ENCODE measurements at places on chromosomes 6 and 20.
A peak's percentile ranks its signal among the peaks of the same experiment; 100 is the strongest.

- no peaks in the 10 kb centered on the region for H3K36me3 ChIP-seq
- H3K4me1 ChIP-seq, result peaks cover 6% of the 10 kb centered on the region
- no peak overlapping the region for H3K4me3 ChIP-seq
Measured at GRCh38 chr6:73180076-73180738, 45.1 kb downstream of the KHDC1L start.

DNA sequence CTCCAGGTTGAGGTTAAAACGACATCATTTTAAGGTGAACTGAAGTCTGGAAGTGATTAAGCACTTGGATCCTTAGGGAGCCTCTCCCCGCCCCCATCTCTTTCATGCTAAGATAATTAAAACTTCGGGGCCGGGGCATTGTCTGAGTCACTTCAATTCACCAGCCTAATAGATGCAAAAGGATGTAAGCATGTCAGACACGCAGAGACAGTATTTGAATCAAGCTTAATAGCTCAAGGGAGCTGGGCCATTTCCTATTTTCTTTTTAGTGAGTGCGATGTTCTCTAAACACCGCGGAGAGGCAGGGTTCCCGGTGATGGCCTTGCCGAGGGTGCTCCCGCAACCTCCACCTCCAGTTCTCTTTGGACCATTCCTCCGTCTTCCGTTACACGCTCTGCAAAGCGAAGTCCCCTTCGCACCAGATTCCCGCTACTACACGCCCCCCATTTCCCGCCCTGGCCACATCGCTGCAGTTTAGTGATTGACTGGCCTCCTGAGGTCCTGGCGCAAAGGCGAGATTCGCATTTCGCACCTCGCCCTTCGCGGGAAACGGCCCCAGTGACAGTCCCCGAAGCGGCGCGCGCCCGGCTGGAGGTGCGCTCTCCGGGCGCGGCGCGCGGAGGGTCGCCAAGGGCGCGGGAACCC is 516 bp upstream of the IRF4 start:
- H3K4me3 ChIP-seq, result peak overlapping the region; percentile 91
- no peaks in the 10 kb centered on the region for H3K27me3 ChIP-seq
- H3K27ac ChIP-seq, result peak overlapping the region; percentile 94
- no peak for DNase-seq

DNA sequence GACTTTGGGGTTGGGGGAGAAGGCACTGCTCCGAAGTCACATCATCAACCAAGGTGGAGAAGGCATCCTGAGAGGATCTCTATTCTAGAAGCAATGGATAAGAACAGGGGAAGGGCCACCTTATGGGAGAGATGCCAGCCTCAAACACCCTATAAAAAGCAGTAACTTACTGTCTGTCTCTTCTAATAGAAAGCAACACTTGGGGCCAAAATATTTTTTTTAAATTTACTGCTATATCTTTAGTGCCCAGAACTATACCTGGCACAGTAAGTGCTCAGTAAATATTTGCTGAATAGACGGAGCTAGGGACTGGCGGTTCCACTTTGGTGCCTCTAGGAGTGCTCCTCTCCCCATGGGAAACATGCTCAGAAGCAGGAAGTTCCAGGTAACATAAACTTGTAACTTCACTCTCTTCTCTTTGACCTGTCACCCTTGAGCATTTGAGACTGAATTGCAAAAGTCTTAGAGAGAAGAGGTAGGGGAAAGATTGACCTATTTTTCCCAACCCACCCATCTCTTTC is 807 bp upstream of the OTOR start:
- DNase-seq, result no peak
- no peaks in the 10 kb centered on the region for H3K27me3 ChIP-seq
- H3K27ac ChIP-seq, result no peak overlapping the region
- no peak overlapping the region for H3K4me3 ChIP-seq
- peaks cover 8% of the 10 kb centered on the region for H3K36me3 ChIP-seq

DNA sequence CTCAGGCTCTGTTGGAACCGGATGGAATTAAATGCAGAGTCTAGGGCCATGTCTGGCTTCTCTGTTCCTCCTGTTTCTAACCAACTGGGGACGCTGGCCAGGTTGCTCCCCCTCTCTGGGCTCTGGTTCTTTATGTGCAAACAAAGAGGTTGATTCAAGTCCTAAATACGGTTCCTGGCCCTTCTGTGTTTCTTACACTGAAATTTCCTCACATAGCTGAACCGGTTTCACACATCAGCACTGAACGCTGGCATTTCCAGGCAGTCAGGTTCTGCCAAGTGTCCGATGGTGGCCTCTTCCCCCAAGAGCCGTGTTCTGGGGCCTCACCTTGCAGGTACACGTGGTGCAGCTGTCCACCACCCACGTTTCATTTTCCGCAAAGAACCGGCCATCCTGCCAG is 13.5 kb downstream of the THBS2 start:
- no peaks in the 10 kb centered on the region for H3K4me1 ChIP-seq
- H3K4me3 ChIP-seq, result no peak overlapping the region
- no peaks in the 10 kb centered on the region for H3K36me3 ChIP-seq
- peaks cover 7% of the 10 kb centered on the region for H3K27me3 ChIP-seq

GRCh38 chr6:99014061-99014460 is 66.3 kb upstream of the FBXL4 start:
- H3K27me3 ChIP-seq, result peaks cover 7% of the 10 kb centered on the region
- H3K27ac ChIP-seq, result no peak overlapping the region
- DNase-seq, result no peak
- H3K4me3 ChIP-seq, result no peak overlapping the region

- H3K27me3 ChIP-seq, result no peaks in the 10 kb centered on the region
- no peak overlapping the region for H3K27ac ChIP-seq
- no peak for DNase-seq
- peaks cover 84% of the 10 kb centered on the region for H3K4me1 ChIP-seq
Measured at GRCh38 chr6:37865504-37865903, 46.0 kb downstream of the ZFAND3 start.

DNA sequence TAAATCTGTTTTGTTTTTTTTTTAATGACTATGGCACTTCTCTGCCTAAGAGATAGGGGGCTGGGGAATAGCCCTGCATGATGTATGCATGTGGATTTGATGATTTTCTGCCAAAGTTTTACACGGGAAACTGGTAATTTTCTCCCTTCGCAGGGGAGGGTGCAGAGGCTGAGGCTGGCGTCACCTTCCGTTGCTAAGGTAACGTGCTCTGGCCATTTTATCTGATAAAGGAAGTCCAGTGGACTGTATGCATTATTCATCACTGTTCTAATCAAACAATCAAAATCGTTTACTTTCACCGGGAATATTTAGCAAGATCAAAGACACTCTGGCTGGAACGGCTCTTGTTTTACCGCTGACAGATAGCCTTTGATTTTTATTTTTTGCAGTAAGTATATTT is 789 bp downstream of the PHACTR1 start:
- no peak for DNase-seq
- no peaks in the 10 kb centered on the region for H3K36me3 ChIP-seq
- H3K27ac ChIP-seq, result no peak overlapping the region
- H3K4me3 ChIP-seq, result no peak overlapping the region

DNA sequence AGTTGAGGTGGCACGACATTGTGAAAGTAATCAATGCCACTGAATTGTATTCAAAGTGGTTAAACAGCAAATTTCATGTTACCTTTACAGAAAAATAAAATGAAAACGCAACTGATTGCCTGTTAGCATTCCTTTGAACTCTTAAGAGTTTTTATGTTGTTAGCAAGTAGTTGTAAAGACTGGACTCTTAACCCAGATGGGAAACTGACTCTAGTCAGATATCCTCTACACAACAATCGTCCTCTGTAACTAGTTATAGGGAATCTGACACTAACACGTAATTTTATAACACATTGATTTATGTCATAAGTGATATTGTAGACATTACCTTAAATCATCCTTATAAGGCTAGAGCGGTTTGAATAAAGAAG is 3.0 kb upstream of the FBXO9 start:
- H3K36me3 ChIP-seq, result peaks cover 17% of the 10 kb centered on the region
- peak overlapping the region; percentile 85 for H3K4me3 ChIP-seq
- H3K27me3 ChIP-seq, result no peaks in the 10 kb centered on the region
- peaks cover 71% of the 10 kb centered on the region for H3K4me1 ChIP-seq
- H3K27ac ChIP-seq, result peak overlapping the region; percentile 82
- DNase-seq, result no peak

GRCh38 chr6:24492475-24492874 is 2.3 kb upstream of the ALDH5A1 start:
- H3K36me3 ChIP-seq, result peaks cover 9% of the 10 kb centered on the region
- H3K4me3 ChIP-seq, result no peak overlapping the region
- no peak overlapping the region for H3K27ac ChIP-seq
- DNase-seq, result no peak
- H3K4me1 ChIP-seq, result peaks cover 23% of the 10 kb centered on the region

GRCh38 chr6:150689900-150690590 is 90.4 kb downstream of the PLEKHG1 start:
- DNase-seq, result no peak
- H3K36me3 ChIP-seq, result no peaks in the 10 kb centered on the region
- H3K4me3 ChIP-seq, result no peak overlapping the region
- H3K27me3 ChIP-seq, result no peaks in the 10 kb centered on the region
- no peaks in the 10 kb centered on the region for H3K4me1 ChIP-seq
- no peak overlapping the region for H3K27ac ChIP-seq

- no peak for DNase-seq
- no peaks in the 10 kb centered on the region for H3K27me3 ChIP-seq
- H3K27ac ChIP-seq, result no peak overlapping the region
- H3K4me1 ChIP-seq, result no peaks in the 10 kb centered on the region
- H3K4me3 ChIP-seq, result no peak overlapping the region
- peaks cover 23% of the 10 kb centered on the region for H3K36me3 ChIP-seq
Measured at GRCh38 chr6:20180935-20181334, 31.3 kb downstream of the MBOAT1 start.

DNA sequence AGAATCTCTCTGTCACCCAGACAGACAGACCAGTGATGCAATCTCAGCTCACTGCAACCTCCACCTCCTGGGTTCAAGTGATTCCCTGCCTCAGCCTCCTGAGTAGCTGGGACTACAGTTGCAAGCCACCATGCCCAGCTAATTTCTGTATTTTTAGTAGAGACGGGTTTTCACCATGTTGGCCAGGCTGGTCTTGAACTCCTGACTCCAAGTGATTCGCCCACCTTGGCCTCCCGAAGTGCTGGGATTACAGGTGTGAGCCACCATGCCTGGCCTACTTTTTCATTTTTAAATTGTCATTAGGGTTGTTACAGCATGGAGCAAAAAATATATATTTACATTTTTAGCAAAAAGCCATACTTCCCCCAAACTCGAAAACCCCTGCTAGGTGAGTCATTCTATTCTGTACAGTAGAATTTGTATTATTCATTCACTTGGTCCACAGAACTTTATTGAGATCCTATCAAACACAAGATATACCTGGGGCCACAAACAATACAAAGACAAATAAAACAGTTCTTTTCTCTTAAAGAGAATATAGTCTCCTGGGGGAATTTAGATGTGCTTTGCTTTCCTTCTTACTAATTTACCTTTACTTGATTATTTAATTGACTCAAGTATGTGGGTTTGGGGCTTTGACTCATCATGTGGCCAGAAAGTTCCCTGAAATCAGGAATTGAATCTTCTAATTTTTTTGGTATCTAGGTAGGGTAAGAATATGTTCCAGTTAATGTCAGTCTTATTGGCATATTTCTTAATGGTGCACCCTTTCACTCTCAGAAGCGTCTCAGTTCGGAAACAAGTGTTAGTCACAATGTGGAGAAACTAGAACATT is 16.6 kb upstream of the CCND3 start:
- peak overlapping the region; percentile 97 for H3K27ac ChIP-seq
- H3K36me3 ChIP-seq, result peaks cover 51% of the 10 kb centered on the region
- peak overlapping the region; percentile 43 for H3K4me3 ChIP-seq
- peaks cover 74% of the 10 kb centered on the region for H3K4me1 ChIP-seq
- no peaks in the 10 kb centered on the region for H3K27me3 ChIP-seq

GRCh38 chr20:7272512-7272911 is 505.0 kb downstream of the BMP2 start:
- no peak overlapping the region for H3K4me3 ChIP-seq
- no peak for DNase-seq
- H3K27me3 ChIP-seq, result no peaks in the 10 kb centered on the region

DNA sequence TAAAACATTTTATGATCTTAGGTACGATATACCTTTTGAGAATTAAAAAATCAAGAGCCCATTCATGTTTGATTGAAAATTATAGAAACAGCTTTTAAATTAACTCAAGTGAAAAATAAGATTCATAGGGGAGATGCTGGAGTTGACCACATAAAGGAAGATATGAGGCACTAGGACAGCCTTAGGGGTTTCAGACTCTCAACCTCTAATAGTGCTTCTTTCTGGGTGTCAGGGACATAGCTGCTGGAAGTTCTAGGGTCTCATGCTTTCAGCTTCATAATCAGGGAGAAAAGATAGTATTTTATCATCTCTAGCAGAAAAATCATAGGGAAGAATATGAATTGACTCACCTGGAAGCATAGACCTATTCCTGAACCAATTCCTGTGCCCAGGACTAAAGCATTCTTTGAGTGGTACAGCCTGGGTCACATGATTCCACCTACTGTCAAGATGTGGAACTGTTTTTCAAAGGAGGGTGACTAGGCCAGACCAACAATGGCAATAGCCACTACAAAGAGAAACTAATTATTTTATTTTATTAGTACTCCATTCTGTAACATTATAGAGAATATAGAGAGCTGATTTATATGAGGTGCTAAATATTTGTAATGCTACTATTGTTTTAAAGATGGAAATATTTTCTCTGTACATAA is 27.8 kb upstream of the CENPW start:
- H3K36me3 ChIP-seq, result no peaks in the 10 kb centered on the region
- H3K27ac ChIP-seq, result no peak overlapping the region

DNA sequence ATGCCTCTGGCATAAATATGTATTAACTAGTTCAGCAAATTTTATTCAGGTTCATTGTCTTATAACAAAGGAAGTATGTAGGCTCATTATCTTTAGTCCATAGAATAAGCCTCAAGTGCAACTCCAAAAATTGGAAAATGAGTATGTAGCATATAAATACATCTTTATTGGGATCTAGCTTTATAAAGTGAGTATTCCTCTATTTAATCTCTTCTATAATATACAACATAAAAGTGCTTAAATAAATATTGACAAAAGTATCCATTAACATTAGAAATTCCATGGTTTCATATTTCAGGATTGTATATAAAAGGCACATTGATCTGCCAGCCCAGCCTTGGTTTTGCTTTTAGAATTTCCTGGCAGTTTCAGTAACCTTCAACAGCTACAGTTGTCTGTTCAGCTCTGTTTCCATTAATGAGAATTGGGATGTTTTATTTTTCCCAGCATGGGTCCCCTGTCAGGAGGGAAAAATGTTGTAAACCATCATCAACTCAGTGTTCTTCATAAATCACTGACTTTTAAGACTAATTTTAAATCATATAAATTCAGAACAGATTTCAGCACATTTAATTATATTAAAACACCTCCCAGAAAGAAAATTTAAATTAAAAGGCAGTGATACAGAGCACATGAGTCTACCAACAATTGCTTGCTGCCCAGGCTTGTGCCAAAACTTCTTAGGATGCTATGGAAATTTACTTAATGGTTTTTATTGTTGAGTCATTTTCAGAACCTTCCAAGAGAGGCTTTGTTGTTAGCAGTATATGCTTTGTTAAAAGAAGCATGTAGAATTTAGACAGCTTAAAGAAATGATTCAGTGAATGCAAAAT is 119.7 kb downstream of the ADGRG6 start:
- peaks cover 10% of the 10 kb centered on the region for H3K4me1 ChIP-seq
- H3K27me3 ChIP-seq, result peaks cover 4% of the 10 kb centered on the region
- H3K27ac ChIP-seq, result no peak overlapping the region
- no peaks in the 10 kb centered on the region for H3K36me3 ChIP-seq

Measured in activated T-cell treated with anti-CD3 and anti-CD28 coated beads, Interleukin-2, amount 50 U/mL, for 24 hours (primary cell).